ENCODE measurements at places on chromosomes 5 and 9.

DNA sequence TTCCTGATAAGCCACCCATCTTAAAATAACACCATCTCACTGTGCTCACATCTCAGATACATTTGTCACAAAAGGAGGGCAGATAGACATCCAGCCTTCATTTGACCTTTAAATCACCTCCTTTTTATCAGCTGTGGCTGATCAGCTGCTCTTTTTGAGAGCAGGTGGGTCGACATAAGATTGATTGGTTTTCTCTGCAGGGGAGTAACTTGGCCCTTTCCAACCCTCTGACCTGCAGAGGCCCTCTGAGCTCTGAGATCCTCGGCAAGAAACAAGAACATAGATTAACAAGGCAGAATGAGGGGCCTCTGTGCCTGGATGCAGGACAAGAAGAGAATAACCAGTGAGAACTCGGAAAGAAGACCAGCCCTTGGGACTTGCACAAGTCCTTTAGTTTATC, 33.5 kb upstream of the GLRA1 start:
- DNase-seq, result no peak

DNA sequence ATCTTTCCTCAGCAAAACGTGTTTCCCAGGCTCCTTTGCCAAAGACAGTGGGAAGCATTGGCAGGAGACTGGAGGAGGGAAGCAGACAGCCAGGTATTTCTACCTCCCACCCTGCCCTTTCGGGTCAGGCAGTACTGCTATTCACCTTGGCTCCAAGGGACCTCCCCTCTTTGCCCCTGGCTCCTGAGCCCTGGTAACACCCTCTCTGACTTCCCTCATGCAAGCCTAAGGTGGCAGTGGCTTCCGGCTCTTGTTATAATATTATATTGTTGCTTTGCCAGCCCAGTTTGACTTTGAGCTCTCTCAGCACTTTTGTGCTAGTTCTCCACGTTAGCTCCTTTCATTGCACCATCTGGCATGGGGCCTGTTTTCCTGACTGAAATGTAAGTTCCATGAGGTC, 81.6 kb upstream of the IFNK start:
- no peak for DNase-seq

DNA sequence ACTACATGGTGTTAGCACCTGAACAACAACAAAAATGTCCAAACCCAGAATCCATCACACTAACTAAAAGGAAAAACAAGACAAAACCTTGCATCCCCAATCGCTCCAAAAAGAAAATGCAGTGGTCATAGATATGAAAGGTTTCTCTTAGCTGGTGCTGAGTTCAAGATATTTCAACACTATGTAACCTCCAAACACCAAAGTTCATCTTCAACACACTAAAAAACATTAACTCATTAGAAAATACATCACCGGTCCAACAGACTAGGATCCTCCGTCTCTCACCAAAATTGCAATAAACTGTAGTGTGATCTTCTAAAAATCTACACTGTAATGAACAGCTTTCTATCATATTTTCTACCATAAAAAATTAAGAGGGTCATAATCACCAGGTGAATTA, 60.8 kb downstream of the ECPAS start:
- DNase-seq, result no peak

GRCh38 chr5:126987271-126987899, 43.0 kb downstream of the MARCHF3 start:
- no peak for DNase-seq

- DNase-seq, result no peak
Observed at GRCh38 chr5:104778-105296, 12.9 kb downstream of the PLEKHG4B start.

DNA sequence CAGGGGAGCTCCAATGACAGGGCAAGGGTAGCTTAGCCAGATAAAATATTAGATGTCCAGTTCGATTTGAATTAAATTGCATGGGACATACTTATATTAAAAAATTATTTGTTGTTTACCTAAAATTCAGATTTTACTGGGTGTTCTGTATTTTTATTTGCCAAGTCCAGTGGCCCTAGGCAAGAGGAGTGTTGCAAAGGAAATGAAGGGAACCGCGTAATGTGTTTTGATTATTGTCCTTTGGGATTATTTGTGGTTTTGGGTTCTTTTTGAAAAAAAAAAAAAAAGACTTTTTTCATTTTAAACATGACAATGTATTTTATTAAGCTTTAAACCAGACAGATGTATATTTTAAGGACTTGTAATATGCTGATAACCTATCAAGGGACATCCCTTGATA, 179.3 kb downstream of the C9orf152 start:
- DNase-seq, result no peak

GRCh38 chr9:36597412-36598178, 24.9 kb downstream of the MELK start:
- no peak for DNase-seq

- no peak for DNase-seq
Observed at GRCh38 chr5:138874771-138875551, at the start of gene LRRTM2. TSS of gene LRRTM2 (minus strand) at chr5:138875335. CDS start at chr5:138874911, 424 bp downstream.

- no peak for DNase-seq
Observed at GRCh38 chr9:118058227-118058626, 354.0 kb downstream of the TLR4 start.

Measured in CD4-positive, alpha-beta T cell treated with Interleukin-1 beta for 1 hour (primary cell).